ENCODE measurements at places on chromosomes 11 and 22.

DNA sequence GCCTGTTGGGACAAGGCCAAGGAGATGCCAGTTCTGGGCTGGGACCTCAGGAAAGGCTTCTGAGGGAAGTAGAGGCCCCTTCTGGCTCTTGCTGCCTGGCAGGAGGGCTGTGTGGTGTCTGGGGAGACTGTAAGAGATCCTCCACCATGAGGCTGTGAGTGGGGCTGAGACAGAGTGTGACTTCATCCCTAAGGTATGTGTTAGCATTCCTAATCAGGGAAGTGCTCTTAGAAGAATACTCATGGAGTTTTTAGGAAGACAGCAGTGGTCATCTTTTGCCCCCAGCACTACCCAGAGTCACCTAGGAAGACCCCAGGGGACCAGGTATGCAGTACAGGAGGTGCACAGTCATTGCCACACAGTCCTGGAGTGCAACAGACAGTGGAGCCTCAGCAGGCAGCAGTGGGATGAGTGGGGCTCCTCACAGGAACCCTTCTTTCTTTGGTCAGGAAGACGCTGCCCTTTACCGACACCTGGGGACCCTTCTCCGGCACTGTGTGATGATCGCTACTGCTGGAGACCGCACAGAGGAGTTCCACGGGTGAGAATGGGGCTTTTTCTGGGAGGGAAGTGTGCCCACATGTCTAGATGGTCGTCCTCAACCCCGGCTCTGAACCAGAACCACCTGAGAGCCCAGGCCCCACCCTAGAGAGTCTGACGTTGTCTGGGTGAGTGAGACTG is 2.8 kb downstream of the RIC8A start:
- DNase-seq, result peak; percentile 83

DNA sequence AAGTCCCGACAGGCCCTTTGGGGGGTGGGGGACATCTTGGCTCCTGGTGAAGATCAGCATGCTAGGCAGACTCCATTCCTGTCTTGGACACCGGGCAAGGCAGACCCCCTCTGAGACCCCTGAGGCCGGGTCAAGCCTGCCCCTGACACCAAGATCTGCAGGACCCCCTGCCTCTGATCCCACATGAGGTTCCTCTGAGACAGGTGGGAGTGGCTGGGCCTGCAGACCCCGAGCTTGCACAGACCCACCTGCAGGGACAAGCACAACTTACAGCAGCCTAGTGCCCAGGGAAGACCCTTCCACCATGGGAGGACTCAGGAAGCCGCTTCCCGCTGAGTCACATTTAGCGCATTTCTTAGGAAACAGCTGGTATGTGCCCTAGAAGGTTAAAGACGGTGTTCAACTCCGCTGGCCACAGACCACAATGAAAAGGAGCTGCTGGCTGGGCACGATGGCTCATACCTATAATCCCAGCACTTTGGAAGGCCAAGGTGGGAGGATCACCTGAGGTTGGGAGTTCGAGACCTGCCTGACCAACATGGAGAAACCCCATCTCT is 15.5 kb downstream of the ARVCF start:
- DNase-seq, result no peak

- no peak for DNase-seq
Observed at GRCh38 chr11:47337229-47337924, 15.1 kb downstream of the MYBPC3 start.

DNA sequence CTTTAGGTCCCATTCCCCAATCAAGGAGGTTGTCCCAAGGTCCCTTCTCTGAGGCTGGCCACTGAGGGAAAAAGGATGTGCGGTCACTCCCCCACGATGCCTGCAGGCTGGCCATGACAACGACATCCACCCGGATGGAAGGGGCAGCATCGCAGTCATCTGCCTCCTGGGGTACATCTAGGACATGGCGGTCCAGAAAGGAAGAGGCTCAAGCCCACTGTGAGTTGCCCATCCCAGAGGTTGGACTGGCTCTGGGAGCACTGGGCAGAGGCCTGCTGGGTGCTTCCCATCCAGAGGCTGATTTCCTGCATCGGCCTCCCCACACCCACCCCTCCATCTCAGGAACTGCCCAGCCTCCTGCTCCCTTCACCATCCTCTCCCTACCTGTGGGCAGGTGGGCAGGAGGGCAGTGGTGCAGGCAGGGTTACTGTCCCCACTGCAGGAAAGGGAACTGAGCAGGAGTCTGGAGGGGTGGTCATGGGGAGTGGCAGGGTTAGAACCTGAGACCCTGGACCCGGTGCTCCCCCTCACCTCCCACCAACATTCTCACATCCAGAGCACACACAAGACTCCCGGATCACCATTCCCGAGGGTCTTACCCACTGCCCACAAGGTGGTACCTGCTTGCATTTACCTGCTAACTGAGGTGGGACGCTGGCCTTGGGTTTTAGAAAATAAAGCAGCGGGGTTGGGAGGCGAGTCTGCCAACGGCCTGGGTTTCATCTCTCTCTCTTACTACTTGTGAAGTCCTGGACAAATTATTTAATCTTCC is 4.4 kb downstream of the RCE1 start:
- DNase-seq, result no peak

GRCh38 chr11:78688460-78688859 is 113.8 kb upstream of the NARS2 start:
- DNase-seq, result no peak

DNA sequence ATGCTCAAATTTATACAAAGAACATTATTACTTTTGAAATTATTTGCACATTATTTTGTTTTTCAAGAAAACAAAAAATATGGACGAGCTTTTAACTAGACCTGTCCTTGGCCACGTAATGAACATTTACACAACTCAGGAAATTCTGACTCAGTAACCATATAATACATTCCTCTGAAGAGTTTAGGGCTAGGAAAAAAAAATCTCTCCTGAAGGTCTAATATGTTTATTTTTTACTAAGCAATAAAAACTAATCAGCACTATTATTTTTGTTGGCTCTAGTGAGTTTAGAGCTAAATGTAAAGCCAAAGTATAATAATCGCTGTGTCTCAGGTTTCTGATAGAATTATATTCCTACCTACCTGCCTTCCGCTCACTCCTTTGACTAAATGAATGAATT is 187.5 kb downstream of the SWAP70 start:
- no peak for DNase-seq

DNA sequence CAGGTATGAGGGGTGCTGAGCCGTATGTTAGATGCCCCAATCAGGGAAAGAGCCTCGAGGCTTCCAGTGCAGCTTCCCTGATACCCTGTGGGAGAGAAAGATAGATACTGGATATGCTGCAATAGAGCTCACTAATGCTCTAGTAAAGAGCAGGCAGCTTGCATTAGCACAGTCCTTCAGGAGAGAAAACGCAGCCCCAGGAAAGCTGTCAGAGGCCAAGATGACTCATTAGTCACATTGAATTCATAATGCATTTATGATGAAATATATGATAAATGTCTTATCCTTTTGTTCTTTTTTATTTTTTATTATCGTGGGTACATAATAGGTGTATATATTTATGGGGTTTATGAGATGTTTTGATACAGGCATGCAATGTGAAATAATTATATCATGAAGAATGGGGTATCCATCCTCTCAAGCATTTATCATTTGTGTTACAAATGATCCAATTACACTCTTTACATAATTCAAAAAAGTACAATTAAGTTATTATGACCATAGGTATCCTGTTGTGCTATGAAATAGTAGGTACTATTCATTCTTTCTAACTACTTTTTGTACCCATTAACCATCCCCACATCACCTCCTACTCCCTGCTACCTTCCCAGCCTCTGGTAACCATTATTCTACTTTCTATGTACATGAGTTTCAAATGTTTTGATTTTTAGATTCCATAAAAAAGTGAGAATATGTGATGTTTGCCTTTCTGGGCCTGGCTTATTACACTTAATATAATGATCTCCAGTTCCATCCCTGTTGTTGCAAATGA is 94.5 kb upstream of the TOP3B start:
- DNase-seq, result no peak

GRCh38 chr11:69442012-69442806 is 39.3 kb upstream of the LINC01488 start:
- DNase-seq, result peak; percentile 42

GRCh38 chr11:131457163-131457562 is 86.7 kb downstream of the NTM start:
- no peak for DNase-seq

DNA sequence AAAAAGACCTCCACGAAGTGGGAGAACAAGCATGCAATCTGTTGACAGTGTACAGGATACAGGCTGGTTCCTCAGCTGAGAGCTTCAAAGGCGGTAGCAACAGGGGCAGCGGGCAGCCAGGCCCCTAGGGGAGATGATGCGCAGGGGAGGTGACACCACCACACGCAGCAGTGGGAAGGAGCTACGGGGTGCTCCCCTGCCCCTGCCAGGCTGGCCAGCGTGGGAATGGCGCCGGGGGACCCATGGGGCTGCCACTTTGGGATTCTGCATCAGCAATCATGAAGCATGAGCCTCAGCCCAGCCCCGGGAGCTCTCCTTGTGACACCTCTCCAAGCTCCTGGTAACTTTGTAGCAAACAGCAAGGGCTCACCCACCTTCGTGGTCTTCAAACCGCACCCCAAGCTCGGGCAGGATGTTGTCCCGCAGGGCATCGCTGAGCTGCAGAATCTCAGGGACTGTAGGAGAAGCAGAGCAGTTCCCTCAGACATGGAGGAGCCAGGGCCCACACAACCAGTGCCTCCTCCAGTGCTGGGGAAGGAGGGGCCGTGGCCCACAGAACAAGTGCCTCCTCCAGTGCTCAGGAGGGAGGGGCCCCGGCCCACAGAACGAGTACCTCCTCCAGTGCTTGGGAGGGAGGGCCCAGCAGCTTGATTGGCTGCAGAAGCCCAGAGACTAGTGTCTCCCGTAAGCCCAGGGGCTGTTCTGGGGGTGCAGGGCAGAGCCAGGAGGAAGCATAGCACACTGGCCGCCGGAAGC is 14.6 kb upstream of the NAP1L4 start:
- DNase-seq, result no peak

DNA sequence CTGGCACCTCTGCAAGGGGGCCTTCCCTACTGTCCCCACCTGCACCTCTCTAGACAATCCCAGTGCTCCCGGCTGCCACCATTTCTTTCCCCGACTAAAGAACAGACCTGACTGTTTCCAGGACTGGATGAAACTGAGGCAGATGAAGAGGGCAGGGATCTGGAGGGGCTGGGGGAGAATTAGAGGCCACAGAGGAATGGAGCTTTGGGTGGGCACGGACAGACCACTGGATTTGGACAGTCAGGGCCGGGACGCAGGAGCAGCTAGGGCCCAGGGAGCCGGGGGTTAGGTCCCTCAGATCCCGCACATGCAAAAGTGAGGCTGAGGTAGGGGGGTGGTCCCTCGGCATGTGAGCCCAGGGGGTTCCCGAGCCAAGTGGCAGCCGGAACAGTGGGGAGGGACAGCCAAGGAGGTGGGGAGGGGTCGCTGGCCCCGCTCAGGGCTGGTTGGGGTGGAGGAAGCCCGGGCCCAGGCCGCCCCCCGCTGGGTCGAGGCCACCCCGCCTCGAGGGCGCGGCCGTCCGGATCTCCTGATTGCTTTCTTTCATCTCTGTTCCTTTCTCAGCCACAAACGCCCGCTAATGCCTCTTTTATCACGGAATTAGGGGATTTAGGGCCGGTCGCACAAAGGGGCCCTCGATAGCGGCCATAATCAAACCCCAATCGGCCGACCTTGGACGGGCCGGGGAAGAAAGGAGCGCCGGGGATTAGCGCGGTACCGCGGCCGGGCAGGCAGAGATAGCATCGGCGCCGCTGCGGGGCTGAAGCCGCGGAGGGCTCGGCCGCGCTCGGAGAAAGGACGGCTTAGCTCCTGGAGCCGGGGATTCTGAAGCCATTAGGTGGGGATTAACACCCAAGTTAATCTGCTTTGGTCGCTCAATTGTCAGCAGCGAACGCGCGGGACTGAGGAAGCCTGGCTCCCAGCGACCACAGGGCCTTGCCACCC is 9.3 kb downstream of the SLC25A1 start:
- DNase-seq, result no peak

- no peak for DNase-seq
Observed at GRCh38 chr22:42808521-42808920, 48.6 kb downstream of the ARFGAP3 start.

DNA sequence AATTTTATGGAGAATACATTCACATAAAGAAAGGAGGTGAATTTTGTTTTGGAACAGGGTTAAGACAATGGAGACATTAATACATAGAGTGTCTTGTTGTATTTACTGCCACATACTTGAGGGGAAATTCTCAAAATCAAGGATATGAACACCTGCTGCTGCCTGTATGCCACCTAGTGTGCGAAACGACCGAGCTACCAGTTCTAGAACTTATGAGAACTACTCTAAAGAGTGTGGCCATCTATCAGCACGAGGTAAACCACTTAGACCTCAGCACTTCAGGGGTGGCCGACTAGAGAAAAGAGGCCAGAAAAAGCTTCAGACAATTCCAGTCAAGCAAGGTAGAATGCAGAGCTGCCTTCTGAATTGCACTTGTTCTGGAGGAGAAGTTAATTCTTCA is 1.5 kb upstream of the AGBL2 start:
- DNase-seq, result no peak

DNA sequence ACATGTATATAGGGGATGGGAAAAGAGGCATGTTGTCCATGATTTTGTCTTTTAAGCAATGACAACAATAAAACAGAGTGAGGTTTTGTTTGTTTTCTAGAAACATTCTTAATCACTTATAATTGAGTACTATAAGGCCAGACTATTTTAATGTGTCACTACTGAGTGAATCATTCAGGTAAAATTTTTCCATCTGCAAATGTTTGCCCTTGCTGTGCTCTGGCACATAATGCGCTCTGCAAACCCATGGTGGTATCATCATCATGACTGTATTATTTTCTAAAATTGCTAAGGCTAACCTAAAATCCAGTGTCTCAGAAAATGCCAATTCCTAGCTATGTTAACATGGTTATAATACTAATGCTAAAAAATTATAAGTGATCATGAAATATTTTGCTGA is 261.2 kb downstream of the CADM1 start:
- no peak for DNase-seq

GRCh38 chr11:2898366-2899079 is 12.9 kb upstream of the CDKN1C start:
- DNase-seq, result peak; percentile 89

- DNase-seq, result peak; percentile 70
Observed at GRCh38 chr11:64767344-64768299, 7.8 kb upstream of the PYGM start.

DNA sequence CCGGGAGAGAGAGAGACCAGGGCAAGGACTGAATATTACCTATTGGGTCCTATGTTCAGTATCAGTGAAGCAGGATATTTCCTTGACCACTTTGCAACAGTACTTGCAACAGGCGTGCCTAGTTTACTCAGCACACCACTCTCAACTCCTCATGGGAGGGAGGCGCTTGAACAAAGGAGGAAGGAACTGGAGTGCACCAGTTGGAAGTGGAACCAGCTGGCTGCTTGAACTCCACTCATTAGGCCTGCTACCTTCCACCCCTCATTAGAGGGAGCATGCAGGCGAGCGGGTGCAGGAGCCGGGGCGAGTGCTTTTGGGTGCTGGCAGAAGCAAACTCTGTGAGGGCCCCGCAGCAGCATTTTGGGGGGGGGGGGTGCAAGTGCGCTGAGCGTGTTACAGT is 1369.6 kb upstream of the RAG2 start:
- no peak for DNase-seq

GRCh38 chr11:125777309-125777708 is 1.3 kb downstream of the PATE2 start:
- DNase-seq, result no peak

- no peak for DNase-seq
Observed at GRCh38 chr11:65211293-65212105, 29.8 kb downstream of the CAPN1 start.

- no peak for DNase-seq
Observed at GRCh38 chr11:79415411-79415810, 25.4 kb downstream of the TENM4 start.

All from AG08396 (cell line).